Stimulated activated CD8-positive, alpha-beta memory T cell treated with anti-CD3 and anti-CD28 coated beads, Interleukin-4, amount 100 ng/mL, for 48 hours (primary cell): ENCODE measurements at places on chromosomes 6 and 20.

DNA sequence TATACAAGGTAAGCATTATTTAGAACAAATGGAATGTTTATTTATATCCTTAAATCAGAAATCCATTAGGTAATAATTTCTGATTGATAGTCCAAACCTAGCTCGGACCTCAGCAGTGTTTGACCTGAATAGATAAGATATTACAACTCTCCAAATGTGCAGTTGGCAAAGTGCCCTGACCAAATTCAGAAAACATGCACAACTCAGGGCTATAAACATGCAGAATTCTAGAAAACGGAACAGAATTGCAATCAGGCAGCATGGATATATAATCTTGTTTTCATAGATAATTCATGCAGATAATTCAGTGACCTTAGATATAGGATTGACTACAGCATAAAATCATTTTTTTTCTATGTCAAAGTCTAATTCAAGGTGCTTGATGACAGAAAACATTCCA, 626.6 kb upstream of the CITED2 start:
- no peak for DNase-seq

DNA sequence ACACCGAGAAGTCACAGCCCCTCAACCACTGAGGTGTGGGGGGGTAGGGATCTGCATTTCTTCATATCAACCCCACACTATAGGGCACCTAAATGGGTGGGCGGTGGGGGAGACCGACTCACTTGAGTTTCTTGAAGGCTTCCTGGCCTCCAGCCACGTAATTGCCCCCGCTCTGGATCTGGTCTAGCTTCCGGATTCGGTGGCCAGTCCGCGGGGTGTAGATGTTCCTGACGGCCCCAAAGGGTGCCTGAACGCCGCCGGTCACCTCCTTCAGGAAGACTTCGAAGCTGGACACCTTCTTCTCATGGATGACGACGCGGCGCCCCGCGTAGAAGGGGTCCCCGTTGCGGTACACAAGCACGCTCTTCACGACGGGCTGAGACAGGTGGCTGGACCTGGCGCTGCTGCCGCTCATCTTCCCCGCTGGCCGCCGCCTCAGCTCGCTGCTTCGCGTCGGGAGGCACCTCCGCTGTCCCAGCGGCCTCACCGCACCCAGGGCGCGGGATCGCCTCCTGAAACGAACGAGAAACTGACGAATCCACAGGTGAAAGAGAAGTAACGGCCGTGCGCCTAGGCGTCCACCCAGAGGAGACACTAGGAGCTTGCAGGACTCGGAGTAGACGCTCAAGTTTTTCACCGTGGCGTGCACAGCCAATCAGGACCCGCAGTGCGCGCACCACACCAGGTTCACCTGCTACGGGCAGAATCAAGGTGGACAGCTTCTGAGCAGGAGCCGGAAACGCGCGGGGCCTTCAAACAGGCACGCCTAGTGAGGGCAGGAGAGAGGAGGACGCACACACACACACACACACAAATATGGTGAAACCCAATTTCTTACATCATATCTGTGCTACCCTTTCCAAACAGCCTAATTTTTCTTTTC, at the start of gene DCDC2:
DCDC2 (minus strand) TSS at position 724 of the 883 bp plus-strand sequence; CDS start at position 415, 309 bp downstream.
- DNase-seq, result peak; percentile 52

- no peak for DNase-seq
Measured at GRCh38 chr6:6518631-6519427, 69.7 kb upstream of the LY86 start.

DNA sequence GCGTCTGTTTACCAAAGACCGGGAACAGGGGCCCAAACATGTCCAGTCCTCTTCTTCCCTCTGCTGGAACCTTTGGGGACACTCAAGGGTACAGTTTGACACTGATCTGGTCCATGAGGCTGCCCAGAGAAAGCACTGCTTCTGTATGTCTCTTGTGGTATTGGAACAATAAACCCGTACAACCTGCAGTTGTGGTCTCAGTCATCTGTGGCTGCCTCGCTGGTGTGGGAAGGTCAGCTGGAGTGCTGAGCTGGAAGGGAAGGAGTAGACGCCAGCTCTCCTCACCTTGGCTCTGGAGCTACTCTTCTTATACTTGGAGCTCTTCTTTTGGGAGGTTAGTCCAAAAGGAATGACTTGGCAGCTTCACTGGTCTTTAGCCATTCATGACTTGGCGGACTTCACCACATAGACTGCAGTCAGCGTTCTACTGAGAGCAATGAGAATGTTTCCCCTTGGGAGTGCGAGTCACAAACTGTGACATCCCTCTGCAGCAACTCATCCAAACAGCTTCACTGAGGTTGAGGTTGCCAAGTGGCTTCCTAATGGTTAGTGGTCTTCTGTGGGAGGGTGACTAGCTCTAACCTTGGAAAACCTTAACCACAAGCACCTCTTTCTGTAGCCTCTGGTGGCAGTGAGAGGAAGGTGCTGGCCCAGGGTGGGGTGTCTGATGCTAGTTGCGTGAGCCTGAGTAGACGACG, 81.2 kb downstream of the ASXL1 start:
- peak; percentile 71 for DNase-seq

GRCh38 chr6:62146954-62147853, 138.8 kb downstream of the KHDRBS2 start:
- no peak for DNase-seq

DNA sequence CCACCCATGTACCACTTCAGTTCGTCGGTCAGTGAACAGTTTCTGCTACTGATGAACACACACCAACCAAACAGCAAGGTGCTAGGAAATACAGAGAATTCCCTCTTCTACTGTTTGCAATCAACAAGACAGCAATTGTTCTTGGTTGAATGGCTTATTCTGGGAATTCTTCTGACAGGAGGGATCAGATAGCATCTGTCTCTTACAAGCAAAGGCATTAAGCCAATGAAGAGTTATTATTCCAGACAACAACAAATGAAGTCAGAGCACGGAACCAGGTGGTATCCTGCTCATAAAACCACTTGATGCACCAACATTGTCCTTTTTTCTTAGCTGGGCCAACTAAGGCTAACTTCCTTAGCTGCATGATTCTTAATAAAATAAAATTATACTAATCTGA, 37.8 kb downstream of the PTPRK start:
- no peak for DNase-seq
